ENCODE measurements at places on chromosomes 2 and 18.

GRCh38 chr2:128714285-128714684, 395.6 kb upstream of the HS6ST1 start:
- H3K27me3 ChIP-seq: peaks cover 50% of the 10 kb centered on the region
- H3K27ac ChIP-seq: no peak overlapping the region
- no peak for DNase-seq
- H3K4me1 ChIP-seq: peaks cover 3% of the 10 kb centered on the region

- no peaks in the 10 kb centered on the region for H3K27me3 ChIP-seq
- H3K4me3 ChIP-seq: no peak overlapping the region
- no peaks in the 10 kb centered on the region for H3K36me3 ChIP-seq
- DNase-seq: no peak
- H3K27ac ChIP-seq: no peak overlapping the region
These were observed 24.7 kb downstream of the AGAP1 start for GRCh38 chr2:235518322-235519090.

GRCh38 chr2:219851169-219851568, 223.7 kb downstream of the SLC4A3 start:
- H3K4me1 ChIP-seq: no peaks in the 10 kb centered on the region
- H3K4me3 ChIP-seq: no peak overlapping the region

- H3K27ac ChIP-seq: no peak overlapping the region
- no peaks in the 10 kb centered on the region for H3K4me1 ChIP-seq
- H3K4me3 ChIP-seq: no peak overlapping the region
- no peaks in the 10 kb centered on the region for H3K27me3 ChIP-seq
- no peaks in the 10 kb centered on the region for H3K36me3 ChIP-seq
- no peak for DNase-seq
These were observed 117.2 kb upstream of the CDH20 start for GRCh38 chr18:61216051-61216450.

GRCh38 chr2:214830794-214831346, 21.4 kb upstream of the BARD1 start:
- no peaks in the 10 kb centered on the region for H3K36me3 ChIP-seq
- H3K27ac ChIP-seq: no peak overlapping the region
- no peak for DNase-seq
- H3K27me3 ChIP-seq: peaks cover 20% of the 10 kb centered on the region

DNA sequence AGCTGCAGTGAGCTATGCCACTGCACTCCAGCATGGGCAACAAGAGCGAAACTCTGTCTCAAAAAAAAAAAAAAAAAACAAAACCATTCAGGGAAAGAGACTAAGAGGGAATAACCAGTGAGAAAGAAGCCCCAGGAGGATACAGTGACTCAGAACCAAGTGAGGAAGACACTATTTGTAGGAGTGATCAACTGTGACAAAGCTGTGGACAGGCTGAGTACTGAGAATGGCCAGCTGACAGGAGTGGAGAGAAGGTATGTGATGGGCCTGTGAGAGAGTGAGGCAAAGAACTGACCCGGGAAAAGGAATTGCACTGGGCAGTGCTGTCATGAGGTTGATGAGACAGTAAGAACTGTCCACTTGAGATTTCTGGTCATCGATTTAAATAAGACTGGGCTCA, 6.7 kb upstream of the LCT start:
- H3K36me3 ChIP-seq: peaks cover 82% of the 10 kb centered on the region
- DNase-seq: no peak
- no peak overlapping the region for H3K4me3 ChIP-seq
- H3K27ac ChIP-seq: peak overlapping the region; percentile 39
- peaks cover 10% of the 10 kb centered on the region for H3K4me1 ChIP-seq
- H3K27me3 ChIP-seq: no peaks in the 10 kb centered on the region

- no peak overlapping the region for H3K27ac ChIP-seq
- no peak overlapping the region for H3K4me3 ChIP-seq
- no peaks in the 10 kb centered on the region for H3K36me3 ChIP-seq
These were observed 96.1 kb downstream of the NRP2 start for GRCh38 chr2:205778356-205778755.

DNA sequence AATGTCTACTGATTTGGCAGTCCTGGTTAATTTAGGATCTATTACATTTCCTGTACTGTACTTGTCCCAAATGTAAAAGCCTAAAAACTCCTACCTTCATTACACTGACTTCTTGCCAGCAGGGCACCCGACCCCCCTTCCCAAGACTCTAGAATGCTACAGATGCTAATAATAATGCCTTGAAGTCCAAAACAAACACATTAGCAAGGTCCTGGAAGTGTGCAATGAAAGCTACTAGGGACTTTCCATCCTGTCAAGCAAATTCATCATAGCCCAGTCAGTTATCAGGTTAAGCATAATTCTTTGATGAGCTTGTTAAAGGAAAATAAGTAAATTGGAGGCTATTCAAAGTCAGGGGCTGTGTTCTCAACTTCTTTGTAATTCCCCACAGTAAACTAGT, 115.3 kb upstream of the RBBP8 start:
- H3K4me3 ChIP-seq: no peak overlapping the region
- H3K4me1 ChIP-seq: no peaks in the 10 kb centered on the region
- no peak overlapping the region for H3K27ac ChIP-seq
- H3K27me3 ChIP-seq: peaks cover 24% of the 10 kb centered on the region

DNA sequence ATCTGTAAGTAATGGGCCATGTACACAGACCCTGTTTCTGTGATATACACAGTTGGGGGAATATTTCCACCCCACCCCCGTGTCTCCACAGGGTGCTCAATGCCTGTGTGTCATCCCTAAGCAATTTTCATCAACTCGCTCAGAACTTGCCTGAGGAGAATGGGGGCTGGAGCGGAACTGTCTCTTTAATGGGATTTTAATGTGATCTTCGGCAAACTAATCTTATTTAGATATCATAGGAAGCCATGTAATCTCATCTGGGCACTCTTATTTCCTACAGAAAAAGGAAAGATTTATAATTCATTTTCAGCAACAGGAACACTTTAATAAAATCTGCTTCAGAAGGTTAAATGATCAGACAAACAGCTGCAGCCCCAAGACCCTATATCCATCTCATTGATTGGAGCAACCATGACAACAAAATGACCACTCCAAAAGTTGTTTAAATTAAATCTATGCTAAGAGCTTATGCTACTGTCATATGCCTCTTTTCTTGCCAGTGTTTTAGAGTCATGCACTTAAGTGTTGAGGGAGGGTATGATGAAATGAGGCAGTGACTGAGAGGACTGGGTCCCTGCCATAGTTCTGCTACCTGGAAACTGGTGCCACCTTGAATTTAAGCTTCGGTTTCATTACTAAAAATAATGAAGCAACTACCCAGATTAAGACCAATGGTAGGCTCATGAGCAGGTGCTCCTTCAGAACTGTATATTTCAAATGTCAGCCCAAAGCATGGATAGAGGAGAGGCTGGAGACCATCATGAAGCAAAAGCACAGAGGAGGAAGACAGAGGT, 183.1 kb upstream of the DDX18 start:
- no peak for DNase-seq
- H3K27ac ChIP-seq: no peak overlapping the region
- no peaks in the 10 kb centered on the region for H3K27me3 ChIP-seq
- H3K4me3 ChIP-seq: no peak overlapping the region
- no peaks in the 10 kb centered on the region for H3K36me3 ChIP-seq

DNA sequence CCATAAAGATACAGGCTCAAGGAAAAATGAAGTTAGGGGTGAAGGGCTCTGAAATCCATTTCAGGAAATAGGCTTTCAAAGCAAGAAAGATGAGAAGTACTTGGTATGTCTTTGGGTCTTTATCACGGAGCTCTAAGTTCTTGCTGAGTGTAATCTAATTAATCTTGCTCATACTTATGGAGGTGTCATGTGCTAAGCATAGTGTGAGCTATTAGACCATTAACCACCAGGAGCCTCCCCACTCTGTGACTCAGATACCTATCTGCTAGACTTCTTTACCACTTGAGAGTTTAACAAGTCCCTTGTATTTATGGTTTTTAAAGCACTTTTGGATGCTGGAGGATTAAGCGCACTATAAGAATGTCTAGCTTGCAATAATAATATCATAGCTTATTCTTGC, 678.7 kb downstream of the EPHA4 start:
- no peaks in the 10 kb centered on the region for H3K27me3 ChIP-seq
- no peak overlapping the region for H3K4me3 ChIP-seq
- DNase-seq: no peak
- H3K36me3 ChIP-seq: no peaks in the 10 kb centered on the region
- no peaks in the 10 kb centered on the region for H3K4me1 ChIP-seq

DNA sequence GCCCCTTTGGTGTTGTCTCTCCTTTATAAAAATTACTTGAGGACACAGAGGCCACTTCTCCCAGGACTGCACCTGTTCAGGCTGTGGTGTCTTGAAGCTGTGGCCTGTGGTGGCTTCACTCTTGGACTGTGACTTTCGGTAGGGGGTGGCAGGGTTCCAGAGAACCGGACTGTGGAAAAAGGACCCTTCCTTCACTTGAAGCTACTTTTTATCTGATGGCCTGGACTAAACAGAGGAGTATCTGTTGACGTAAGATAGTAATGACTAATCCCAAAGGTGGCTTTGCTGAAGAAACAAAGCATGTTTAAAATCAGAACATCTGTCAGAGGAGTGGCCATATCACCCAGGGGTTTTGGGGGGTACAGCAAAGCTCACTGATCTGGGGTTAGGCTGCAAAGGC, 60.8 kb downstream of the CENPO start:
- H3K4me3 ChIP-seq: no peak overlapping the region
- H3K36me3 ChIP-seq: peaks cover 18% of the 10 kb centered on the region
- no peak for DNase-seq
- H3K27me3 ChIP-seq: no peaks in the 10 kb centered on the region
- peaks cover 4% of the 10 kb centered on the region for H3K4me1 ChIP-seq

GRCh38 chr2:119201815-119202214, 21.8 kb upstream of the STEAP3 start:
- no peak for DNase-seq
- no peak overlapping the region for H3K27ac ChIP-seq
- no peaks in the 10 kb centered on the region for H3K4me1 ChIP-seq
- H3K36me3 ChIP-seq: no peaks in the 10 kb centered on the region

GRCh38 chr18:76554547-76555222, 59.6 kb upstream of the ZNF516 start:
- no peaks in the 10 kb centered on the region for H3K36me3 ChIP-seq
- H3K4me3 ChIP-seq: no peak overlapping the region
- DNase-seq: no peak
- H3K27me3 ChIP-seq: peaks cover 10% of the 10 kb centered on the region
- no peaks in the 10 kb centered on the region for H3K4me1 ChIP-seq

DNA sequence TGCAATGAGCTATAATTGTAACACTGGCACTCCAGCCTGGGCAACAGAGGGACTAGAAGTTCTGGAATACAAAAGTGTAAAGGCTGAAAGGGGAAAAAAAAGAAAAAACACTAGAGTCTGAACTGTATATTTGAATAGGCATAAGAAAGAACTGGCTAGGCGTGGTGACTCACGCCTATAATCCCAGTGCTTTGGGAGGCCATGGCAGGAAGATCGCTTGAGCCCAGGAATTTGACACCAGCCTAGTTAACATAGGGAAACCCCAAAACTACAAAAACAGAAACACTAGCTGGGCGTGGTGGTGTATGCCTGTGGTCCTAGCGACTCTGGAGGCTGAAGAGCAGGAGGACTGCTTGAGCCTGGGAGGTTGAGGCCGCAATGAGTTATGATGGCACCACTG, 70.6 kb downstream of the SAP130 start:
- H3K27ac ChIP-seq: no peak overlapping the region
- peaks cover 27% of the 10 kb centered on the region for H3K36me3 ChIP-seq
- H3K4me3 ChIP-seq: no peak overlapping the region
- no peaks in the 10 kb centered on the region for H3K4me1 ChIP-seq
- H3K27me3 ChIP-seq: no peaks in the 10 kb centered on the region
